ENCODE measurements at places on chromosomes 3 and 15.

DNA sequence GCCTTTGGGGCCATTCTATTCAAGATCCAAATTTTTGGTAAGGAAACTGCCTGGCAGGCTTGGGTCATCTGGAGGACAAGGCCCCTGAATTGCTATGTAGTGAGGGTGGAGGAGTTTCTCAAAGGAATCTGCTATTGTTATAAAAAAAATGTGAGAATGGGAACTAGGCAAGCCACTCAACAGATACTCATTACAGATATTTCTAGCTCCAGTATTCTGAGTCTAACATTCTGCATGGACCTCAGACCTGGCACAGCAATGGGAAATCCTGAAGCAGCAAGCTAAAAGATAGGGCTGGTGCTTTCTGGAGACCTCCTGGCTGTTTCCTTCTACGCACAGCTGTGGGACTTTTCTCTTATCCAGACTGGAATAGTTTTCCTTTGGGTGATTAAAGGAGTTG is 430.7 kb upstream of the RBMS3 start:
- no peak for DNase-seq

- no peak for DNase-seq
Measured at GRCh38 chr3:147189016-147189415, 217.3 kb downstream of the ZIC4 start.

- no peak for DNase-seq
Measured at GRCh38 chr3:114128231-114128630, 50.6 kb downstream of the DRD3 start.

GRCh38 chr3:193680220-193680619 is 87.2 kb downstream of the OPA1 start:
- no peak for DNase-seq

DNA sequence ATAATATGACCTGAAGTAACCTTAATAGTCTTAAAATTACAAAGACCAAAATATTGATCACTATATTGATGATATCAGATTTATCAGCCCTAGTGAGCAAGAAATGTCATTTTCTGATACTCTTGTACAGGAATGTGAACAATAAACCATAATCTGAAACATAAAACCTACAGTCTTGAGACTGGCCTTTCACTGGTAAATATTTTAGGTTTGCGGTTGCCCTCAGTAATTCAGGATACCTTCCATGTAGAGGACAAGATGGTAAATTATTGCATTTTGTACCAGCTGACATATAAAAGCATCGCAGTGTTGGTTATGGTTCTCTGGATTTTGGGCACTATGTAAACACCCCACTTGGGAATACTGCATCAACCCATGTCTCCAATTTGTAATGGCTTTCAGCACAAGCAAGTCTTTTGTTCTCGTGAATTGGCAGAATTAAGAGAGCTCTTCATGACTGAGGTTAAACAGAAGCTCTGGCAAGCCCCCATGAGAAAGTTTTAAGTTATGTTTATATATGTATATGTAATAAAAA is 128.5 kb downstream of the LMLN start:
- DNase-seq, result no peak

- DNase-seq, result no peak
Measured at GRCh38 chr15:75348034-75348561, 1.3 kb downstream of the NEIL1 start.

- DNase-seq, result no peak
Measured at GRCh38 chr15:27690290-27690689, 408.8 kb downstream of the OCA2 start.

DNA sequence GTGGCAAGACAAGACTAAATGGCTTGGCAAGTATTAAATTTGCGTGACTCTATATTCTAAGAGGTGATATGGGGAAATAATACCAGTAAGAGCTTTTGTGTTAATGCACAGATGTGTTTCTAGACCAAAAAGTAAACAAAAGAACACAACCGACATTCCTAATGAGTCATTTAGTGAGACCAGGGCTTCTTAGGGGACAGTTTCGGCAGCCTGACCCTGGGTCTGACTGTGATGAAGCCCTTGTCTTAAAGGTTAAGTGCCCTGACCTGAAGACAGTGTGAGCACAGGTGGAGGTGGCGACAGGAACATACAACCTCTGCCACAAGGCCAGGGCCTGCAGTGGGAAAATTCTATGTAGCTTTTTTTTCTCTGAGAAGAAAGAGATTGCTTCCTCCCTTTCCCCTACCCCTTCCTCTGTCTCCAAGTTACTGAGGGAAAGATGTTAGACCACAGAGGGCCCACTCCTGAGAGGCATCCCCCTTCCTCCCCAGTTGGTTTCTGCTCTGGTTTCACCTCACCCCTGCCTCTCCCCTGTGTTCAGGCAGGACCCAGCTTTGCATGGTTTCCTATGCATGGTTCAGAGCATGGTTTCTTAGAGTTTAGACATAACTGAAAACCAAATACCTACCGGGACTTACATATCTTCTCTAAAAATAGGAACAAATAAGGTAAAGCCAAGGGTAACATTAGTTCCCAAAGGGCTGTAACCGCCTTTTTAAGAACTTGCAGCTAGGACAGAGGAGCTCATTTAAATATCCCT is 24.8 kb upstream of the CMTM7 start:
- DNase-seq, result no peak

- DNase-seq, result no peak
Measured at GRCh38 chr3:150239766-150240165, 168.3 kb upstream of the TSC22D2 start.

GRCh38 chr3:59690886-59691285 is 641.1 kb upstream of the CFAP20DC start:
- no peak for DNase-seq

- no peak for DNase-seq
Measured at GRCh38 chr3:39207361-39208186, 15.2 kb upstream of the XIRP1 start.

DNA sequence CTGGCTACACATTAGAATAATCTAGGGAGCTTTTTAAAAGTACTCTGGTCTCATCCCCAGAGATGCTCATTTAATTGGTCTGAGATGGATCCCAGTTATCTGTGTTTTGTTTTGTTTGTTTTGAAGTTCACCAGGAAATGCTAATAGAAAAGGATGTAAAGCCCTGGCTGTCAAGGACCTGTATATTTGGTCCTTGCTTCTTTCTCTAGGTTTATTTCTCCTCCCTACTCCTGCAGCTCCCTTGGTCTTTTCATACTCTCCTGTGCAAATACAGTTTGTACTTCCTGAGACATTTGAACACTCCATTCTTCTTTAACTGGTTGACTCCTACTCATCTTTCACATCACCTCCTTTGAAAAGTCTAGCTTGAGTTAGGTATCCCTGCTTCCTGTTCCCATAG is 3.3 kb downstream of the PIK3CA start:
- DNase-seq, result no peak

- no peak for DNase-seq
Measured at GRCh38 chr3:126979046-126979628, 3.8 kb upstream of the PLXNA1 start.

DNA sequence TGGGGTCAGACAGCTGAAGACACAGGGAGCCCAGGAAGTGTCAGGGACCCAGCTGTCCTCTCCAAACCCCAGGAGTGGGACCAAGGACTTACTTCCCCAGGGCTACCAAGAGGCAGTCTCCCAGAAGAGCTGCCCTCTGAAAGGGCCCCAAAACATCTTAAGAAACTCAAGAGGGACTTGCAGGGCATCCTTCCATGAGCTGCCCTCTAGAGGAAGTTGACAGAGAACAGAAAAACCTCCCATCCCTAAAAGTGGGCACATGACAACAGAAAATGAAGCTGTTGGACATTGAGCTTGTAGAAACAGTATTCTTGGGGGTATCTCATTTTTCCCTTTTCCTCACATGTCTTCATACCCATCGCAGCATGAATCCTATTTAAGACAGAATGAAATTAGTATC is 58.9 kb downstream of the MECOM start:
- no peak for DNase-seq

DNA sequence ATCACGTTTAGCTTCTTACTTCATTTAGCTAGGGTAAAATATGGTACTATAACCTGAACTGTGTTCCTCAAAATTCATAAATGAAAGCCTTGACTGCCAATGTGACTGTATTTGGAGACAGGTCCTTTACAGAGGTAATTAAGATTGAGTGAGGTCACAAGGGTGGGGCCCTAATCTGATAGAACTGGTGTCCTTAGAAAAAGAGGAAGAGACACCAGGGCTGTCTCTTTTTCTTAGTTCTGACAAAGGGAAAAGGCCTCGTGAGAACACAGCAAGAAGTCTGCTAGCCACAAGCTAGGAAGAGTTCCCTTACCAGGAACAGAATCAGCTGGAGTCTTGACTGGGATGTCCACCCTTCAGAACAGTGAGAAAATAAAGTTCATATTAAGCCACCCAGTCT is 162.7 kb downstream of the GMNC start:
- no peak for DNase-seq

DNA sequence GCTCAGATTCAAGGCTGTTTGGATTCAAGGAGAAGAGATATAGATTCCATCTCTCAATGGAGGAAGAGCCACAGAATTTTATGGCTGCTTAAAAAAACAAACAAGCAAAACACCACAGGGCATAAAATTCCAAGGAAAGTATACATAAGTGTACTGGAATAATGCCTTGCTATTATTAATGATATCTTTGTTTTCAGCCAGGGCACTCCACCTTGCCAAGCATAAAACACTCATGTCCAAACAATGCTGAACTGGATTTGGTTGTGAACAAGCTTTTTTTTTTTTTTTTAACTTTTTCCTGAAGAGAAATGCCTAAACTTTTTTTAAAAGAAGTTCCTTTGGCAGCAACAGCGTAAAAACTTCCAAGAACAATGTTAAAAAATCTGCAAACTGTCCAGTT is 4.8 kb upstream of the CLSTN2 start:
- no peak for DNase-seq

GRCh38 chr15:29919380-29919881 is 97.2 kb upstream of the TJP1 start:
- DNase-seq, result no peak

- DNase-seq, result no peak
Measured at GRCh38 chr15:38768970-38769369, 204.4 kb upstream of the RASGRP1 start.

GRCh38 chr3:108352176-108352575 is 55.8 kb downstream of the HHLA2 start:
- DNase-seq, result no peak

DNA sequence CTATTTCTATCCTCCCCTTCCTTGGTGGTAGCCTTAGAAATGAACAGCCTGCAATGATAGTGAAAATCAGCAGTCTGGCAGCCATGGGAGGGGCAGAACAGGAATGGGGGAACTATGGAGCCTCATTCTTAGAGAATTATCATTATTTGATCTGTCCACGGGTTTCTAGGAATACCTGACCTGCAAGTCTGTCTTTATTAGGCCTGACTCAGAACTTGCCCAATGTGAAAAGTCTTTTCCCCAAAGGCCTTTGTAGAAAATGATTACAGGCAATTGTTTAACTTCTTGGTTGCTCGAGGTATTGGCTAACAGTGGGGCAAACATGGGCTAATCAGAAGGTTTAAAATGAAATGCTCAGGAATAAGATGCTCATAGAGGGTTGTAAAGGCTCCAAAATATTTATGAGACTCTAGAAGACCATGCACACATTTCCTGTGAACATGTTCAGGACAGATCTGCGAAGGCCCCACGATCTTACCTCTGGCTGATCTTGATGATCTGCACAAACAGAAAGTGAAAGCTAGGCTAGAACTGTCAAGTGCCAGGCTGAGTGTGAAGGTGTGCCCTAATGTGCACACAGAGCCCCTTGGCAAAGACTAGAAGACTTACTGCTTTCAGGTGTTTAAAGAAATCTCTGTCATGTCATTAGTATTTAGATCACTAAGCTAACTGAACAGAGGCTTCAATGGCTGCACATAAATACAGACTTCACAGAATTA is 39.6 kb upstream of the LAMP3 start:
- DNase-seq, result no peak

DNA sequence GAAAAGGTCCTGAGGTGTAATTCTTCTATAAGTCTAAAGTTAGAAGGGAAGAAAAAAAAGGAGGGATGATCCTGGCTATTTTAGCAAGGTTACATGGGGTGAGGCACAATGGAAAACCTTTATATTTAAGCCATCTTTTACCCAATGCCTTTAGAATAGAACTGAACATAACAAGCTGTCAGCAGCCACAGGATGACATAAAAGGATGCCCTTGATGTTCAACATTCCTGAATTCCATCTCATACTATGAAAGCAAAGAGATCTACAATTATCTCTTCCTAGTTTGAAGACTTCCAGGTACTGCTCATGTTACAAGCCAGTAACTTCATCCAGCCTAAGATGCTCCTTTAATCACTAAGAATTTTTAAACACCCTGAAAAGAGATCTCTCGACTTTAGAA is 26.9 kb downstream of the NEK10 start:
- no peak for DNase-seq

GRCh38 chr15:92421976-92422375 is 28.3 kb downstream of the ST8SIA2 start:
- DNase-seq, result no peak

DNA sequence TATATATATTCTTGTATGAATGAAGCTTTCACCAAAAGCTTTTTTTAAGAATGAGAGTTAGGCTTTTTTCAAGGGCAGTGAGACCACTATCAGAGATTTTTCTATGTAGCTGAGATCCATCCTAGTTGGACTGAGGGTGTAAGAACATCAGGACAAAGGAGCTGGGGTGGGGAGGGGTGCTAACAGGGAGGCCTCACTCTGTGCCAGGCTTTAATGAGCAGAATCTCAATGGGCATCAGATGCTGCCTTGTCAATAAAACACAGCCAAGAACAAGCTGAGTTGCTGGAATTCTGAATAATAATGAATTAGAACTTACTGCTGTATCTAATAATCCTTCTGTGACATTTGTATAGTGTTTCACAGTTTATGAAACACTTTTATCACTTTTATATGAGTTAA is 41.4 kb upstream of the USP3 start:
- no peak for DNase-seq

DNA sequence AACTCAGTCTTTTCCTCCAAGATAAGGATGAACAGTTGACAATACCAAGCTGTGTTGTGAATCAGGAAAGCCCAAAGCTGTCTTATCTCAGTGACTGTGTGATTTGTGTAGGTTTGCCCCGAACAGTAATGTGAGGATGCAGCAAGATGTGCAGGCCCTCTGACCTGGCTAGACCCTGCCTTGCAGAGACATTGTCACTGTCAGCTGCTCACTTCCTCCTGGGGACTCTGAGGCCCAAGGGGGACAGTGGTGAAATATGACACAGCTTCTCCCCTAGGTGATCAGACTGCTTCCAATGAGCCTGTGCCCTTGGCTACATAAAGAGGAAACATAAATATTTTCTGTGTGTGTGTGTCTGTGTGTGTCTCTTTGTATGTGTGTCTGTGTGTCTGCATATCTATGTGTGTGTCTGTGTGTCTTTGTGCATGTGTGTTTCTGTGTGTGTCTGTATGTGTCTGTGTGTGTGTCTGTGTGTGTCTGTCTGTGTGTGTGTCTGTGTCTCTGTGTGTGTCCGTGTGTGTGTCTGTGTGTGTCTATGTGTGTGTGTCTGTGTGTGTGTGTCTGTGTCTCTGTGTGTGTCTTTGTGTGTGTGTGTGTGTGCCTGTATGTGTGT is 21.7 kb downstream of the LRRK1 start:
- DNase-seq, result no peak

DNA sequence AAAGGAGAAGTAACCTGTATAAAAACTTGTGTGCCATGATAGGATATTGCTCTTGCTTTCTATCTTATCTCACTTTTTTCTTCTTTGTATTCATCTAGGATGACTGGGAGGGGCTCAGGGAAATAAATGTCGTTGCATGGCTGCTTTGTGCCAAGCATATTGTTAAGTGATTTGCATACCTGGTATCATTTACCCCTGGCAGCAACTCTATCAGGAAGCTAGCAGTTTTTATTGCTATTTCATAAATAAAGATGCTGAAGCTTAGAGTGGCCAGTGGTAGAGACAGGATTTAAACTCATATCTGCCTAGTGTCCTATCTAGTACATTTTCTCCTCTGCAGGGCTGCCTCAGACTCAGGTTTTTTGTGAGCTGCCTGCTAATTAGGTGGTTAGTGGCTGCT is 253.3 kb downstream of the PTPRG start:
- no peak for DNase-seq

- DNase-seq, result no peak
Measured at GRCh38 chr3:49244581-49245205, 32.3 kb downstream of the C3orf62 start.

Measured in stimulated activated CD8-positive, alpha-beta memory T cell treated with anti-CD3 and anti-CD28 coated beads, Interleukin-4, amount 100 ng/mL, for 24 hours (primary cell).